H1 (cell line): ENCODE measurements at places on chromosomes 6 and 20. TPM values are rescaled to one million over a fixed set of nuclear protein-coding genes. Genes with fewer than 3 reads are reported as not detected.

Gene SLC32A1
- 0.09 and 0.19 TPM in 2 replicates for polyA plus RNA-seq

Gene GABRR1
- polyA plus RNA-seq: 0.52 and 0.63 TPM in 2 replicates

Gene TREML2
- polyA plus RNA-seq: 0.18 and 0.22 TPM in 2 replicates

Gene HMGN4
- polyA plus RNA-seq: 18.3 and 23.4 TPM in 2 replicates

DNA sequence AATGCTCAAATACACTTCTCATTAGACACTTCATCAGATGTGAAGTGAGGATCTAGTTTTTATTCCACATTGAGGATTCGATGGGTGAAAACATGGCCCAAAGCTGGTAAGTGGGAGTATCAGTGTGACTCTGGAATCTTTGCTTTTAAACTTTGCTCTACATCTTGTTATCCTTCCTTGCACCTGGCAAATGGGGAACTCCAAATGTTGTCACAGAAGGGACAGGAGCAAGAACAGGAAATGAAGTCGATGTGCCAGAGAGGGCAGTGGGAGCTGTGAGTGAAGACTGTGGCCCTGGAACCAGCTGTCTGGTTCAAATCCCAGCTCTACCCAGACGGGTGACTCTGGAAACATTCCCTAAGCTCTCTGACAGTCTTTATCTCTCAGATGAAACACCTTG, 86.7 kb upstream of the AGPAT4 start:
- DNase-seq: no peak

DNA sequence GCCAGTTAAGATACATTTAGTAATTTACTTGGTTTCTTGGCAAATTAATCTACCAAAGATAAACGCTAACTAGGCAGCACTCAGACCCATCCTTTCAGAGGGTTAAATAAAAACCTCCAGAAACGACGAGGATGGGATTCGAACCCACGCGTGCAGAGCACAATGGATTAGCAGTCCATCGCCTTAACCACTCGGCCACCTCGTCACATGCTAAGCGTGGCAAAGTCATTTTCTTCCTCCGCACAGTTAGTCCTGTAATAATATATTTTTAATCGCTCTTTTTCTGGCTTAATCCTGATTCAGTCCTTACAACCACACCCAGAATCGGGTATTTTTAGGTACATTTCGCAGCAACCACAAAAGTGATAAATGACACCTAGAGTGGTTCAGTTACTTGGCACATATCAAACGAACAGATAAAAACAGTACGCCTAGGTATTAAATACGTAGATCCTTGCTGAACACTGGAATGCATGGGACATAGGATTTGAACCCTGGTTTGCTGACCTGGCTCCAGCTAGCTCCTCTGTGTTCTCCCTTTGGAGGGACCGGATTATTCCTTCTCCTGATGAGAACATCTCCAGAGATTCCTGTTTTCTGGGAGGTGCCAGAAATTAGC, 71.6 kb downstream of the GPX5 start:
- DNase-seq: no peak

DNA sequence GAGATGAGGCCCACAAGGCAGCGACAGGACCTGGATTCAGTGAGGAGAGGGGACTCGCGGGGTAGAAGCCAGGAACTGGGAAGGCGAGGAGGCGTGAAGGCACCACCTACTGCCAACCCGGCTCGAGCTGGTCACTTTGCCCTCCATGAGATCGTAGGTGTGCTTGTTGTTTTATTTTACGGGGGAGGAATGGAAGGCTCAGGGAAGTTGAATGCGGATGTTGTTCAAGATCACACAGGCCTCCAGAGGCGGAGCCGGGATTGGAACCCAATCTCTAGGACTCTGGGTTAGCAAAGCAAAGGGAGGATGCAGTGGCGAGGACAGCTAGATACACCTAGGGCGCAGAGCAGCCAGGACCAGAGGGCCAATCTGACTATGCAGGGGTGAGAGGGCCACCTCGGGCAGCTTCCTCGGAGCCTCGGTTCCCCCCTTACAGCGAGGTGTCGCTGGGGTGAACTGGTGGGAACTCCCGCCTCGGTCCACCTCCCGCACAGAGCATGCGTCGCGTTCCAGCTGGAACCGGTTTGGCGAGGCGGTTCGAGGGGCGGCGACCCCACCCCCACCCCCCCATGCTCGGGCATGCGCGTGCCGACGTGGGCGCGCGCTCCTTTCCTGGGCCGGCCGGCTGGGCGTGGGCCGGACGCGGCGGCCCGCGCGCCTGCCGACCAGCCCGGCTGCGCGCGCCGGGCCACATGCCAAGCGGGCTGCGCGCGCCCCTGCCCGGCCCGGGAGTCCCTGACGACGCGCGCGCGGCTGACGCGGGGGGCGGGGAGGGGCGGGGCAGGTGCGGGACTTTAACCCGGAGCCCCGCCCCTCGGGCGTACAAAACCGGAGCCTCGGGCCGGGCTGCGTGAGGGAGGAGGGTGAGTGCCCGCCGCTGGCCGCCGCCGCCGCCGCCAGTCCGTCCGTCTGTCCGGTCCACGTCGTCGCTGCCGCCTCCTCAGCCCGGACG, 80.4 kb upstream of the MYL9 start:
- DNase-seq: peak; percentile 78

GRCh38 chr6:10951675-10952282, 64.9 kb downstream of the SYCP2L start:
- no peak for DNase-seq
